ENCODE measurements at places on chromosomes 7 and 10.

GRCh38 chr7:155263581-155264143 lies 34.0 kb upstream of the INSIG1 start:
- H3K27me3 ChIP-seq, result no peaks in the 10 kb centered on the region
- no peak for DNase-seq
- no peak overlapping the region for H3K4me3 ChIP-seq

- no peaks in the 10 kb centered on the region for H3K27me3 ChIP-seq
- H3K4me1 ChIP-seq, result peaks cover 28% of the 10 kb centered on the region
- no peak overlapping the region for H3K27ac ChIP-seq
- DNase-seq, result peak; percentile 18
Measured at GRCh38 chr10:124672181-124672638, 72.0 kb downstream of the FAM53B start.

GRCh38 chr7:43462836-43463235 lies 120.1 kb upstream of the STK17A start:
- H3K27ac ChIP-seq, result no peak overlapping the region
- no peak overlapping the region for H3K4me3 ChIP-seq
- H3K4me1 ChIP-seq, result no peaks in the 10 kb centered on the region
- DNase-seq, result no peak
- no peaks in the 10 kb centered on the region for H3K36me3 ChIP-seq
- H3K27me3 ChIP-seq, result no peaks in the 10 kb centered on the region

- peaks cover 6% of the 10 kb centered on the region for H3K27me3 ChIP-seq
- H3K4me3 ChIP-seq, result no peak overlapping the region
- H3K4me1 ChIP-seq, result no peaks in the 10 kb centered on the region
- DNase-seq, result no peak
Measured at GRCh38 chr7:44318332-44318731, 7.1 kb downstream of the CAMK2B start.

DNA sequence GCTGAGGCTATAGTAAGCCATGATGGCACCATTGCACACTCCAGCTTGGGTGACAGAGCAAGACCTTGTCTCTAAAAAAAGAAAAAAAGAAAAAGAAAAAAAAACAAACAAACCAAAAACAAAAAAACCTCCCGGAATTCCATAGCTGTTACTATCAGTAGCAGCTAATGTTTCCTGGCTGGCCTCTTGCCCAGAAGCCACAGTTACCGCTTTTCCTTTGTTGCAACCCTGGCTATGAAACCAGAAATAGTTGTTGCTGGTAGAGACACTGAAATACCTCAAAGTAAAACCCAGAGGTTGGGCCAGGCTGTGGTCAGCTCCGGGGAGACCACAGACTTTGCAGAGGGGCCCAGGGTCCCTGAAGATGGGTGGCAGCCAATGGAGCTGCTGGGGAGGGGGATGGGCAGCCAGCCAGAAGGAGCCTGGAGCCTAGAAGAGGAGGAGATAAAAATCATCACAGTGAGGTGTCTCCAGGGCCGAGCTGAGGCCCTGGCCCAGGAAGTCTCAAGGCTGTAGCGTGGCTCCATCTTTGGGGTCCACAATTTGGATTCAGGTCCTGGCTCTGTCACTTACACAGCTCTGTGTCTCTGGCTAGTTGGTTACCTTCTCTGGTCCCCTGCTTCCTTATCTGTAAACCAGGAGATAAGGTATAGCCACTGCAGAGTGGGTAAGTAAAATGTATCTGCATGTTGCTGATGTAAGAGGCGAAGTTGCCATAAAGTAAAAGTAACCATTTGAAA lies 3.4 kb upstream of the CHST12 start:
- peak; percentile 33 for DNase-seq
- H3K36me3 ChIP-seq, result no peaks in the 10 kb centered on the region
- H3K4me1 ChIP-seq, result peaks cover 8% of the 10 kb centered on the region
- no peak overlapping the region for H3K27ac ChIP-seq
- H3K27me3 ChIP-seq, result no peaks in the 10 kb centered on the region
- H3K4me3 ChIP-seq, result no peak overlapping the region

- H3K4me1 ChIP-seq, result peaks cover 13% of the 10 kb centered on the region
- H3K4me3 ChIP-seq, result no peak overlapping the region
- no peaks in the 10 kb centered on the region for H3K27me3 ChIP-seq
- DNase-seq, result peak; percentile 45
- peaks cover 22% of the 10 kb centered on the region for H3K36me3 ChIP-seq
Measured at GRCh38 chr7:150388709-150389531, 9.8 kb downstream of the ZNF775 start.

DNA sequence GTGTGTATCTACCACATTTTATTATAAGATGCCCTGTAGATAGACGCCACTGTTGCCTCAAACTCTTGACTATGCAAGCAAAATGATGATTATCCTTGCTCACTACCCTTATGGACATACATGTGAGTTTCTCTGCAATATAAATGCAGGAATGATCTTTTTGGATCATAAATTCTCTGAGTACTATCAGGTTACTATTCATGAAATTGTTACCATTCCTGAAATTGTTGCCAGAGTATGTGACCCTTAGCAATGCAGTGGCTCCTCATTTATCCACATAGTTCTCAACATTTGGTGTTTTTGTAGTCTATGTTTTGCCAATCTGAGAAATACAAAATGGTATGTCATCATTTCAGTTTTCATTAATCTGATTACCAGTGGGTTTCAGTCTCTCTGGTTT lies 166.2 kb upstream of the FAM3C start:
- H3K36me3 ChIP-seq, result no peaks in the 10 kb centered on the region
- no peak for DNase-seq
- no peak overlapping the region for H3K27ac ChIP-seq
- no peaks in the 10 kb centered on the region for H3K27me3 ChIP-seq
- H3K4me3 ChIP-seq, result no peak overlapping the region

DNA sequence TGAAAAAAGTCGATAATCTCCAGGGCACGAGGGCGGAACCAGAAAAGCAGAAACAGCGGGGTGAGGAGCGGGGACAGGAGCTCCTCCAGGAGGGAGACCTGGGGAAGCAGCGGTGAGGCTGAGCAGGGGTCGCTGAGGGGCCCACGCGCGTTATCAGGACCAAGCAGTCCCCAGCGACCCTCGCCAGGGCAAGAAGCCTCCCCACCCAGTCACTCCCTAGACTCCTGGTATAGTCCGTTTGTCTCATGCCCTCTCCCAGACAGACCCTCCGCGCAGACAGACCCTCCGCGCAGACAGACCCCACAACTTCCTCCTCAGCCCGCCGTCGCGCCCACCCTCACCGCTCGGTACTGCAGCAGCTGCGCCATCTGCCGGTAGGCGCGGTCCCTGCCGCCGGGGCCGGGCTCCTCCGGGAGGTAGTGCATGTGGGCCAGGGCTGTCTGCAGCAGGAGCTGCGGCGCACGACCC lies 6.3 kb downstream of the ATG9B start:
- no peaks in the 10 kb centered on the region for H3K36me3 ChIP-seq
- H3K4me1 ChIP-seq, result peaks cover 34% of the 10 kb centered on the region
- peaks cover 15% of the 10 kb centered on the region for H3K27me3 ChIP-seq

DNA sequence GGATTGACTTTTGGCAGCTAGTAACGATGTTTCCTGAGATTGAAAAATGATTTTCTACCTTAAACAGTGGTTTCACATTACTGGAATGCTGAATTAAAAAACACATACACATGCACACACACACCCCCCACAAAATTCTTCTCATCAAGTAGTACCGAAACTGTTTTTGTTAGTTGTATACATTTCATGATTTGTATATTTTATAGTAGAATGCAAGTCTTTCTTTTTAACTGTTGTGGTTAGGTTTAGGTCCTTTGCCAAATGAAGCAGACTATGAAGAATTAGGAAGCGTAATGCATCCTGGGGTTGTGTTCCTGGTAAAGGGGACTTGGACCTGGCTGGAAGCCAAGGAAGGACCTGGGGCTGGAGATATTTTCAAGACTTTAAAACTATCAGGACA lies 505.8 kb downstream of the SUGCT start:
- no peak for DNase-seq
- H3K4me1 ChIP-seq, result peaks cover 18% of the 10 kb centered on the region
- H3K36me3 ChIP-seq, result no peaks in the 10 kb centered on the region
- no peak overlapping the region for H3K4me3 ChIP-seq

DNA sequence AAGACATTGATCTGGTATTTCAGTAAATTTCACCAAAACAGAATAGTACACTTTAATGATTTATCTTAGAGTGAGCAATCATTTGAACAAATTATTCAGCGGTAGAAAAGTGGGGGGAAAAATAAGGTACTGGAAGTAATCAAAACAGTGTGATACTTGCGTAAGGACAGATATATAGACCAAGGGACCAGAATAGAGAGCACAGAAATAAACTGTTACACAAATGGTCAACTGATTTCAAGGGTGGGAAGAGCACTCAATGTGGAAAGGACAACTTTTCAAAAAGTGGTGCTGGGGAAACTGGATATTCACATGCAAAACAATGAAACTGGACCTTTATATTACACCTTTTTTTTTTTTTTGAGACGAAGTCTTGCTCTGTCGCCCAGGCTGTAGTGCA lies 119.9 kb downstream of the NRBF2 start:
- no peaks in the 10 kb centered on the region for H3K27me3 ChIP-seq
- H3K27ac ChIP-seq, result no peak overlapping the region
- no peak overlapping the region for H3K4me3 ChIP-seq
- peaks cover 14% of the 10 kb centered on the region for H3K36me3 ChIP-seq

GRCh38 chr10:97025613-97026242 lies 160.0 kb downstream of the SLIT1 start:
- peak; percentile 78 for DNase-seq
- H3K27me3 ChIP-seq, result no peaks in the 10 kb centered on the region
- no peak overlapping the region for H3K4me3 ChIP-seq
- H3K36me3 ChIP-seq, result no peaks in the 10 kb centered on the region

- no peak overlapping the region for H3K4me3 ChIP-seq
- no peaks in the 10 kb centered on the region for H3K4me1 ChIP-seq
- no peaks in the 10 kb centered on the region for H3K27me3 ChIP-seq
- DNase-seq, result peak; percentile 66
- H3K27ac ChIP-seq, result no peak overlapping the region
Measured at GRCh38 chr10:132654708-132655661, 117.4 kb downstream of the INPP5A start.

GRCh38 chr10:83371696-83372490 lies 767.4 kb upstream of the GHITM start:
- no peak overlapping the region for H3K4me3 ChIP-seq
- no peaks in the 10 kb centered on the region for H3K36me3 ChIP-seq
- peak; percentile 20 for DNase-seq
- no peaks in the 10 kb centered on the region for H3K27me3 ChIP-seq

DNA sequence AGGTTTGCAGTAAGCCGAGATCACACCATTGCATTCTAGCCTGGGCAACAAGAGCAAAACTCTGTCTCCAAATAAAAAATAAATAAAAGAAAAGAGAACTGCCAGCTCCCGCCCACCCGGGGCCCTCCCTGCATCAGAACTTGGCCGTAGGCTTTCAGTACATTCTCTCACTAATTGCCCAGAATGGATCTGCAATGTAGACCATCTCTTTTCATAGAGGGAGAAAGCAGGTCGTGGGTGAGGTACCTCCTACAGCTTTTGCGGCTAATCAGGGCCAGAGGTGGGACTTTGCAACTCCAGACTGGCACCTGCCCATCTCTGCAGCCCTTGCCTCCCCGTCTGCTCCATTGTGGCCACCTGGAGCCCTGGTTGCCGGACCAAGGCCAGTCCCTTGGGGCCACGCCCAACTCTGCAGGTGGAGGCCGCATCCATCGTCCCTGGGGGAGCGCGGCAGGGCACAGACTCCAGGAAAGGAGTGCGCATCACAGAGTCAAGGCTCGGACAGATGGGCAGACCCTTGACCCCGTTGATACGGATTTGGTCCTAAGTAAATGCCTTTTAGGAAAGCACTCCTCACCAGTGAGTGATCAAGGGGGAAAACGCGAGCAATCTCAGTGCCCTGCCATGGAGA lies 179.1 kb upstream of the SH2B2 start:
- H3K4me3 ChIP-seq, result no peak overlapping the region

GRCh38 chr10:351770-352334 lies 216.6 kb downstream of the ZMYND11 start:
- H3K36me3 ChIP-seq, result peaks cover 34% of the 10 kb centered on the region
- H3K27me3 ChIP-seq, result no peaks in the 10 kb centered on the region
- no peak overlapping the region for H3K4me3 ChIP-seq
- no peak overlapping the region for H3K27ac ChIP-seq
- DNase-seq, result no peak

DNA sequence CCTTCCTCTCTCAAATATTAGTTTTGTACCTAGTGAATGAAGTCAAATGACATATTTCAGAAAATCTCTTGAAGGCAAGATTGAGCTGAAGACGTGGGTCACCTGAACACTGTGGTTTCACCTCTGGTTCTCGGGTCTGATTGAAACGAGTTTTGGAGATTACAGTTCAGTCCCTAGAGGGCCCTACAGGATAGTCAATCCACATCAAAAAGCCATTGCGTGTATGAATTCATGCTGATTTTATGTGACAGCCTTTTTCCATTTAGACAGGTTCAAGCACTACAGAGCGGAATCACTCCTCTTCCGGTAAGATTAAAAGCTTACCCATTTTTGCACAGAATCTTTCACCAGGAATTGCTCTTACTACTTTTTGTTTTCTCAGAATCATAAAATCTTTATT lies 62.2 kb downstream of the VIM start:
- no peaks in the 10 kb centered on the region for H3K4me1 ChIP-seq
- no peaks in the 10 kb centered on the region for H3K36me3 ChIP-seq
- H3K27ac ChIP-seq, result no peak overlapping the region
- DNase-seq, result peak; percentile 31
- H3K27me3 ChIP-seq, result no peaks in the 10 kb centered on the region

DNA sequence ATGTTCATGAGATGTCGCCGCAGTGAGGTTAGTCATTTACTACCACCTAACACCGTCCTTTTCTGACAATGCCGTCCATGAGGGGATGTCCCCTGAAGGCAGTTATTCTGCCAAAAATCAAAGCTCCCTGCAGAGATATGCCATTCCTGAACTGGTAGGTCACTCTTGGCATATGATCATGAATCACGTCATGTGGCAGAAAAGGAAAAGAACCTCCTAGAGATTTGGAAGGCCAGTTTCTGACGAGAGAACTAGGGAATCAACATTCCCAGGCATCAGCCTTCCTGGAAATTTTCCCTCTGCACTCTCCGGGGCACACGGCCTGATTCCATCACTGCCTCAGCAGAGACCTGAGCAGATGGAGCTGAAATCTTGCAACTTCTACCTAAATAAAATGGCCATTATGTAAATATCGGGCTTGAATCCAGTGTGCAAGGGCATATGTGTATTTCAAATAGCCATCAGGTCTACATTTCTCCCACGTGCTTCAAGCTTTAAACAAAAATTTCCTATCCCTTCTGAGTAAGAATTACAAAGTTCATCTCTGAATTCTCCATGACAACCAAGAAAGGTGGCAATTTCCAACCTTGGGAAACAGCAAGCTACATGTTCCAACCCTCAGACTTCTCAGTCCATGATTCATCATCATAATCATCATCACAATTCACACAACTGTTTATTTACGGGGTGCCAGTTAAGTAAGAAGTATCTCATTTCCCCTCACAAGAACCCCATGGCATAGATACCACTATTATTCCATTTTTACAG lies 46.5 kb downstream of the AMPH start:
- no peak overlapping the region for H3K4me3 ChIP-seq
- no peaks in the 10 kb centered on the region for H3K36me3 ChIP-seq
- H3K27ac ChIP-seq, result no peak overlapping the region
- no peaks in the 10 kb centered on the region for H3K4me1 ChIP-seq

Measured in trophoblast cell (in vitro differentiated cells and primary cell).